ENCODE measurements at places on chromosomes 12 and 14.

GRCh38 chr12:111503116-111503515 lies 96.0 kb downstream of the ATXN2 start:
- DNase-seq, result no peak

GRCh38 chr12:74043343-74043742 lies 494.3 kb upstream of the ATXN7L3B start:
- DNase-seq, result no peak

GRCh38 chr12:6323340-6323994 lies 13.0 kb downstream of the PLEKHG6 start:
- DNase-seq, result no peak

- DNase-seq, result no peak
Observed at GRCh38 chr14:22113401-22113800, 439.8 kb upstream of the OR4E1 start.

GRCh38 chr12:50024805-50025186 lies 498 bp downstream of the RACGAP1 start:
- no peak for DNase-seq

- no peak for DNase-seq
Observed at GRCh38 chr12:49730568-49731101, 10.7 kb upstream of the TMBIM6 start.

GRCh38 chr14:92551044-92551841 lies 37.7 kb downstream of the RIN3 start:
- DNase-seq, result no peak

DNA sequence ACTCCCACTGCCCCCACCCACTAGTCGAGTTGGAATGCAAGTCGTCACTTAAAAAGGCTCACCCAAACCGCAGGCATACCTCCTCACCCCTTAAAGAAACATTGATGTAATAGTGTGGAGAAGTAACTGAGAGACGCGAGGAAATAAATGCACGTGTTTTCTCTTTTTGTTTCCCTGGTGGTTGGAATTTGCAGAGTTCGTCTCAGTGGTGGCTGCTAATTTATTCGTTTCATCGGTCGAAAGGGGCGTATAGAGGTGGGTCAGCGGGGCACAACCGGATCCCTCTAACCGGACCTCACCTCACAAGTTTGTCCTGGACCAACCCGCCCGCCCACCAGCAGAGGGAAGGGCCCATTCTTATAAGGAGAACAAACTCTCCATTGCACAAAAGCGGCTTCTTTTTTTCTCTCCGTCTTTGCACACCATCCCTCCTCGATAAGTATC lies 5.0 kb upstream of the NPAS3 start:
- DNase-seq, result no peak

DNA sequence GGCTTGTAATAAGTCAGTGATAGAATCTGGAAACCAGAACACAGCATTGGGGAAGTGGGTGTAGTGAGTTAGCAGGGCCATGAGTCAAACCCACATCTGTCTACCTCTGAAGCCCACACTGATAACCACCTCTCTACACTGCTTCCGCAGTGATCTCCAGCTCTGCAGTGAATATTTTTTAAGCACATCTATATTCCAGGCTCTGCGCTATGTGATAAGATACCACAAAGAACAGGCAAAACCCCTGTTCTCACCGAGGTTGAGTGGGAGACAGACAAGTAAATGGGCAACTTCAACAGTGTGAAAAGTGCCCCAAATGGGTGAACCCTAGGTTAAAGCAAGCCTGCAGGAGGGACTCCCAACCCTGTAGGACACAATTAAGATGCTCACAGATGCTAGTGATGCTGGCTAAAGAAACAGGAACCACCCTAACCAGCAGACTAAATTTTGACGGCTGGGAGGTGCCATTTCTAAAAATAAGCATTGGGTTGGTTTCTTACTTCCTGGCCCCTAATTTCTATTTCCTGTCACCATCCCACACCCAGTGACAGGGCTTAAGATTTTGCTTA lies 375.0 kb downstream of the DPF3 start:
- no peak for DNase-seq

- no peak for DNase-seq
Observed at GRCh38 chr14:72308967-72309485, 376.8 kb downstream of the RGS6 start.

GRCh38 chr12:93785249-93786010 lies 108.3 kb downstream of the CRADD start:
- DNase-seq, result no peak

DNA sequence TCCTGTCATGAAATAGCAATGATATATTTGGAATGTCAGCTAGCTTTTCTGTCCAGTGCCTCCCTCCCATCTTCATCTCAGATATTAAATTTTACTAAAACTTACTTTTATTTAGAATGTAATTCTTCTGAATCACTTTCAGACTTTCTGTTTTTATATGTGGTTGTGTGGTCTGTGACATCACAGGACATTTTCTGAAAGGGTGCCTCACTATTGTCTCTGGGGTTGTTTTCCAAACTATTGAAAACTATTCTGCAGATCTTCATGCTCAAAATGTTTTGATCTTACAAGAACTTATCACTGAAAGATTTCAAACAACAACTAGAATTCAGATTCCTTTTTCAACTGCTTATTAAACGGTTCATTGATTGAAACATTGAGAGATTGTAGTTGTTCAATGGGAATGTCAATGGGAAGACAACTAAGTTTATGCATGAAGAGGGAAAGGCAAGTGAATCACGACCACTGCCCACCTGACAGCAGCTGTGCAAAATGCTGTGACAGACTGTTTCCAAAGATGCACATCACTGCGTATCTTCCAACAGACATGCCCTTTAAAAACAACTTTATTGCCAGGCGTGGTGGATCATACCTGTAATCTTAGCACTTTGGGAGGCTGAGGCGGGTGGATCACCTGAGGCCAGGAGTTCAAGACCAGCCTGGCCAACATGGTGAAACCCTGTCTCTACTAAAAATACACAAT lies 51.3 kb downstream of the KLRG1 start:
- DNase-seq, result no peak

DNA sequence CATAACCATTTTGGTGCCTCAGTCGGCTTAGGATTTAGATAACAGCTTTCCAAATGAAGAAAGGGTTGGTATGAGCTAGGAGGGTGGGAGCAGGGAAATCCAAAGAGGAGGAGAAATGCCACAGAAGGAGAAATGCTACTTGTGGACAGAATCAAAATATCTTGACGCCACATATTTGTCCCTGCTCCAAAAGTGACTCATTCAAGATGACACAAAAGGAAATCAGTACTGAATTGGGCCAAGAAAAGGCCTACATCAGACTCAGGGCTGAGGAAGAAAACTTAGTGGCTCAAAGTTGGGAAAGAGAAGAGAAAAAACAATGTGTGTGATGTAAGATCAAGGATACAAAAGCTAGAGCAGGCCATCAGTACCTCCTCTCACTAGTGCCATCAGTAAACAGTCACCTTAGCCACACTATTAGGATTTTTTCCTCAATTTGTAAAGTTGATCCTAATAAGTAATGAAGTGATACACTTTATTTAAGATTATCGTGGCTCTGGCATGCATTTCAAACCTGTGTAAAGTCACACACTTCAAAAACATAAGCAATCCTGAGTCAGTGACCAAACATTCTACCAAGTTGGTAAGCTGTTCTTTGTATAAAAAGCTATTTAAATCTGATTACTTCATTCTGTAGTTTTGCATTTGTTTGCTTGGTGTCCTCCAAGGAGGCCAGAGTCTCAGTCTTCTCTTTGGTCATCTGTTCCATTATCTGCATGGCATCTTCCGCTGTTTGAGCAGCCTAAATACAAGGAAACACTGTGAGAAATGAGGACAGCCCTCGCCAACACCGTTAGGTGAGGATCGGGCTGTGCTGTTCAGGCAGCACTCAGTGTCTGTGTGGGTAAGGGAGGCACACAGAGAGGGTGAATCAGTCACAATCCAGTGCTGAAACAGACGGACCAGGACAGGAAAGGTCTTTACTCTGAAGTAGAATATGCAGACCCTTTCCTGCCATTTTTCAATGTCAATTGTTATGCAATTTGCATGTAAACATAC lies 52.6 kb upstream of the VPS33A start:
- DNase-seq, result no peak

DNA sequence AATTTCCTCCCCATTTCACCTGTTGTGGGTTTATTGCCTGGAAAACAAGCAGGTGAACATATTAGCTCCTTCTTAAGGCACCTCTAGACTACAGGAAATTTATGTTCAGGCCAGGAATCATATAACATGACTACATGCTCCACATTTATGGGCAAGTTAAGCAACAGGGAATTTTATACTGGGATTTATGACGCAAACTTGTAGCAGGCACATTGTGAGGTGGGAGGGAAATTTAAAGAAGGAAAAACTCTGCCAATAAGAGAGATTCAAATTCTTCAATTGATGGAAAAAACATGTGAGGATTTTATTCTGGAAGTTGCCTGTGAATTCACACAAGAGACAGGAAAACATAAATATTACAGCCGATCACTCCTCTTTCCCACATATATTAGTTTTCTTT lies 93.9 kb downstream of the TBC1D30 start:
- DNase-seq, result no peak

DNA sequence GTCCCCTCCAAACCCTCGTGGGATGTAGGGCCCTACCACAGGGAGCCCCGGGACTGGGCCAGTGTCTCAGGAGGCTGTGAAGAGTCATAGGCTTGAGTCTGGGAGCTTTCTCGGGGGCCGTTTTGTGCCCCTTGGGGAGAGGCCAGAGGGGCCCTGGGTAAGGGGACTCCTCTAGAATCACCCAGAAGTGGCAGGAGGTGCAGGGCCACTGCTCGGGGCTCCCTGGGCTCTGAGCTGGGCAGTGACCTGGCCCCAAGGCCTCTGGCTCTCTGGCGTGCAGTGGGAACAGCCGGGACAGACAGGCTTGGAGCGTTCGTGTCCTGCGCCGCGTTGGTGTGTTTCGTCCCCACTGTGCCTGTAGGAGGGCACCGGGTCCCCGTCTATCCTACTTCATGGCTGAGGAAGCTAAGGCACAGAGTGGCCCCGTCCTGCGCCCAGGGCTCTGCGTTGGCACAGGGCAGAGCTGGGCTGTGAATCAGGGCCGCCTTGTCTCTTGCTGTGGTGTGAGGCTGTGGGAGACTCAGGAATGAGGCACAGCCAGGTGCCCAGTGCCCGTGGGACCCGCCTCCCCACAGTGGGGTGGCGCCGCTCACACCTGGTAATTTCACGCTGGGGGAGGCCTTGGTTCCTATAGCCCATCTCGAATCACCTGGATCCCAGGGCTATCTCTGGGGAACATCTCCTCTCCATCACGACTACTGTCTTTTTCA lies 23.8 kb upstream of the KIF26A start:
- no peak for DNase-seq

DNA sequence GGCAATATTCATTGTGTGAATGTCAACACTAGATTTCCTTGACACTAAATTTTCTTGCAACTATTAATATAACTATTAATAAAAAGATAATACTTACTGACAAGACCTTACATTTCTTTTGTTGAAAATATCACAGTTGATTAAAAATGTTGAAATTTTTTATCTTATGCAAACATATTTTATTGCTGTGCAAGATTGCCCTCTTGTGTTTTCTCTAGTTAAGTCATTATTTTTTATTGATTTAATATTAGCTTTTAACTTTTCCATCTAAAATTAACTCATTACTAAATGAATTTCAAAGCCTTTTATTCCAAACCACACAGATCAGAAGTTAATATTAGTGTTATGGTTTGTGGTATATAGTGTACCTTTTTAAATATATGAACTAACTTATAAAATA lies 11.7 kb upstream of the NAA30 start:
- DNase-seq, result no peak

GRCh38 chr14:36665887-36666415 lies 4.3 kb downstream of the PAX9 start:
- no peak for DNase-seq

GRCh38 chr14:55136241-55136640 lies 7.2 kb downstream of the LGALS3 start:
- no peak for DNase-seq

DNA sequence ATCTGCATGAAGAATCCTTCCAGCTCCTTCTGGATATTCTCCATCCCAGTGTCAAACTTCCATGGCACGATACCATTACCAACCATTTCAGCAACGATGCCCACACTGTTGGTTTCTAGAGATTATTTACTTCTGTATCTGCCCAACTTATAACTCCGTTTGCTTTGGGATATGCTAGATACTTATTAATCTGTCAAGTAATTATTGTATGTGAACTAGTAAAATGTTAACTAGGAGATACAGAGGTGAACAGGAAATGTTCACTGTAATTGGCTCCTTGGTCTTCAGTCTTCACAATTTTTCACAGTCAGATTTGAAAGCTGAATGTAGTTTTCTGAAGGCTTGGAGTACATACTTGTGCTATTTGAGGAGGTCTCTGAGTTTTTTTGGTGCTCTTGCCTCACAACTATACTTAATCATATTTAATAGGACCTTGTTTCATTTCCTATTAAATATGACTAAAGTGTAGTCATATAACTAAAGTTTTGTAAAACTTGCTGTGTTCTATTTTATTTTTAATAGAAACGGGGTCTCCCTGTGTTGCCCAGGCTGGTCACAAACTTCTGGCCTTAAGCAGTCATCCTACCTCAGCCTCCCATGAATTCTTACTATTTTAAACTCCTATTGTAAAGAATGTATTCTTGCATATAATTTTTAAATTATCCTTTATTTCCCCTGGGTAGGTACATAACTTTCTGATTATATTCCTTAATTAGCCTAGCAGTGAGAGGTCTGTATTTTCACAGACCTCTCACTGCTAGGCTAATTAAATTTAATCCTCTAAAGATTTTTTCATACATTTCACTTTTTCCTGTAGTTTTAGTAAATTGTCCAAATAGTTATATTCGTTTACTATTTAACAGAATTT lies 79.7 kb downstream of the FGD4 start:
- no peak for DNase-seq

DNA sequence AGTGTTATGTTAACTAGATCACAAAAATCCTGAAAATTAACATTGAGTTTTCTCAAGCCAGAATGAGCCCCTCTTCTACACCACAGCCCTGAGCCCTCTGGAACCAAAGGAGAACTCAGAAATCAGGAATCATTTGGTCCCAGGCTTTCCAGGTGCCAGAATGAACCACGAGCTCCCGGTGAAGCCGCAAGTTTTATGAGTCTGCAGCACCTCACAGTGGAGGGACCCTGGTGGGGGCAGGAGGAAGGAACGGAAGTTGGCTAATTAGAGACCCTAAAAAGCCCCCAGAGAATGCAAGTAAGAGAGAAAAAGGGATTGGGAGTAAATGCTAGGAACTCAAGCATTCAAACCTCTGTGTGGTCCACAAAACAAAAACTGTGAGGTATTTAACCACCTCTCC lies 52.9 kb upstream of the BCL2L14 start:
- DNase-seq, result no peak

GRCh38 chr14:33809396-33809981 lies 141.4 kb downstream of the EGLN3 start:
- no peak for DNase-seq

GRCh38 chr12:5783289-5783920 lies 161.7 kb downstream of the ANO2 start:
- DNase-seq, result no peak

GRCh38 chr14:95520346-95520745 lies 3.9 kb upstream of the SYNE3 start:
- DNase-seq, result no peak

- DNase-seq, result no peak
Observed at GRCh38 chr14:105841022-105842009, 314.9 kb downstream of the TMEM121 start.

- DNase-seq, result no peak
Observed at GRCh38 chr12:63224396-63224795, 73.4 kb upstream of the AVPR1A start.

GRCh38 chr12:14910090-14910915 lies 24.6 kb upstream of the MGP start:
- no peak for DNase-seq
